Large intestine (tissue), 12 donors: ENCODE measurements at places on chromosomes 6 and 20. TPM values are rescaled to one million over a fixed set of nuclear protein-coding genes. Genes with fewer than 3 reads are reported as not detected.
A peak's percentile ranks its signal among the peaks of the same experiment; 100 is the strongest.

The CTCFL gene
- 0.03 TPM for polyA plus RNA-seq

The AKAP7 gene
- polyA plus RNA-seq: 53.1 TPM

The RAB22A gene
- polyA plus RNA-seq: 18.8 TPM

The VWA7 gene
- 10.1 TPM for polyA plus RNA-seq

The PFDN4 gene
- 42.2 TPM for polyA plus RNA-seq

The WASF1 gene
- 11.2 TPM for polyA plus RNA-seq

The TGM2 gene
- polyA plus RNA-seq: 334 TPM

The PMEPA1 gene
- 18.9 TPM for polyA plus RNA-seq

The KATNA1 gene
- 14.2 TPM for polyA plus RNA-seq

The RBM24 gene
- 3.6 TPM for polyA plus RNA-seq

The ADGRF1 gene
- 1.2 TPM for polyA plus RNA-seq

- DNase-seq: no peak
Observed at GRCh38 chr6:31750411-31751022, 10.7 kb downstream of the MSH5 start.

GRCh38 chr20:46324379-46324778 lies 16.1 kb upstream of the CDH22 start:
- no peak for DNase-seq

GRCh38 chr20:21099751-21100577 lies 6.2 kb downstream of the LINC00237 start:
- DNase-seq: peak; percentile 28

DNA sequence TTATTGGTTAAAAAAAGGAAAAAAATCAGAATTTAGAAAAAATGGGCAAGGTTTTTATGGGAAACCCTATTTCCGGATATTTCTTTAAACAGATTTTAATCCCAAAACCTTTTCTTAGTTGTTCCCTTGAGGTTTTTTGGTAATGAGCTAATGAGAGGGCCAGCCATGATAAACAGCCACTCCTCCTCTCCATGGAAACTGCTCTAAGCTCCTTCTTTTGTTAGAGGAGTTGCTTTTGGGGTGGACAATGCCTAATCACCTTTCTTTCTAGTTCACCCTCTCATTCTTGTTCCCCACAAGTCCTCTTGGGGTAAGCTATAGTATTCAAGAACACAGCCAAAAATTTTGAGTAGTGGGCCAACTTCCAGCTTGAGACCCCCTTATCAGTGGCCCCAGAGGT lies 105.0 kb upstream of the FAM184A start:
- no peak for DNase-seq

DNA sequence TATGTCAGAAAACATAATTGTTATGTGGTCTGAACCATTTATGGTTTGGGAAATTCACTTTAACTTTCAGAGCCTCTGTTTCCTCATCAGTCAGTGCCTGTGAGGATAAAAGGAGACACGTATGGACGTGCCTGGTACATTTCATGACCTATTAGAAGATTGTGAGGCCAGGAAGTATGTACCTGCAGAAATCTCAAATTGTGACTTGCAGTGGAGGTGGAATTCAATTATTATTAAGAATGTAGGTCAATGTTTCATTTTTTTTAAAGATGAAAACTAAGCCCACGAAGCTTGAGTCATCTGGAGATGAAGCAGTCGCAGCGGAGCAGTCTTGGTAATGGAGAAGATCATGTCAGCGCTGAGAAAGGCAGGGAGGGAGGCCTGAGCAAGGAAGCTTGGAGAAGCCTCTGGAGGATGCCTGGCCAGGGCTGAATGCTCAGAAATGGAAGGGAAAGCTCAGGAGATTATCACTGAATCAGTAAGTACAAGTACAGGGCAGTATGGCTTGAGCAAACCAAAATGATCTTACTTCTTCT lies 3.9 kb upstream of the DSE start:
- DNase-seq: no peak

DNA sequence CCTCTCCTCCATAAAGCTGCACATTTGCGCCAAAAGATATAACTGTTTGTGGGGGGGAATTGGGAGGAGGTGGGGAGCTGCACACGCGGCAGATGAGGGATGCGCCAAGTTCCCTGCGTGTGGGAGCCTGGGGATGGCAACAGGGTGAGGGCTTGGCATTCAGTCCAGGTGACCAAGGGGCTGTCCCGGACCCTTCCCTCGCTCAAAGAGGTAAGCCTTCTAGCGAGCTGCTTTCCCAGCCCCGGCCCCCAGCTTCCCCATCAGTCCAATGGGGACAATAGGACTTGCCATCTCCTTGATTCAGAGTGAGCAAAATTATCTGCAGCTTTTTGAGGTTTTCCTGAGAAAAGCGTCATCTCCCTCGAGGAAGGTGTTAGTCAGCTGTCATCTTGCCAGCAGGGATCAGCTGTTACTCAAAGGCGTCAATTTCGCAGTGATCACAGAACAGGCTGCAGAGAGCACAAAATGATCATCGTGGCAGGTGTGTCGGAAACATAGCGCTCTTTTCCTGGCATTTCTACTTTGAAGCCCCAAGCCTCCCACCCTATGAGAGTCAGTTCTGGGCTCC lies 21.3 kb downstream of the ZNF831 start:
- no peak for DNase-seq

DNA sequence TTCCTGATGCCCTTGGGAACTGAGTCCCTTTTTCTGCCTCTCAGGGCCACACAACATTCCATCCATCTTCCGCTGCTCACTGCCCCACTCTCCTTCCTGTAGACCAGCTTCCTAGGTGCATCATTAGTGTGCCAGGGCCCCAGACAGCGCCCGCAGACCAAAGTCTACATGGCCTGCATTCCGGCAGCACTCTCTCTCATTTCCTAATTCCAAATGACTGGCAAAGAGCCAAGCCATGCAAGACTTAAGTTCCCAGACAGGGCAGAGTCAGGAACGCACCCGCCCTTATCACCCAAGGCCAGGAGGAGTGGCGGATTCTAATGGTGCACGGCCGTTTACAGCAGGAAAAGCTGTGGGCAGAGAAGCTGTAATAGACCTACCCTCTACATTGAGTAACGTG lies 159.8 kb upstream of the ARID1B start:
- peak; percentile 96 for DNase-seq

DNA sequence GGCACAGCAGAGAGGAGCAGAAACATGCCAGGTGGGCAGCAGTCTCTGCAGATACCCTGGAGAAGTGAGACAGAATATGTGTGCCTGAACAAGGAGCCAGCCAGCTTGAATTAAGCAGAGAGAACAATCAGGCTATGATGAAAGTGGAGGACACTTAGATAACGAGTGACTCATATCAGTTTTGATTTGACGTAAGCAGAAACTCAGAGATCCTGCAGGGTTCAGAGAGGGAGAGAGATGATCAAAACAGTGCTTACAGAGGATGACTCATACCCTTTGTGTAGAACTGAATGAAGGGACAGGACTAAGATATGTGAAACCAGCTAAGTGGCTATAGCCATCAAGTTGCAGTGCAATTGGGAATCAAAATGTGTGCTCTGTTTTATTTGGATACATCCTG lies 300.7 kb downstream of the TENT5A start:
- no peak for DNase-seq

DNA sequence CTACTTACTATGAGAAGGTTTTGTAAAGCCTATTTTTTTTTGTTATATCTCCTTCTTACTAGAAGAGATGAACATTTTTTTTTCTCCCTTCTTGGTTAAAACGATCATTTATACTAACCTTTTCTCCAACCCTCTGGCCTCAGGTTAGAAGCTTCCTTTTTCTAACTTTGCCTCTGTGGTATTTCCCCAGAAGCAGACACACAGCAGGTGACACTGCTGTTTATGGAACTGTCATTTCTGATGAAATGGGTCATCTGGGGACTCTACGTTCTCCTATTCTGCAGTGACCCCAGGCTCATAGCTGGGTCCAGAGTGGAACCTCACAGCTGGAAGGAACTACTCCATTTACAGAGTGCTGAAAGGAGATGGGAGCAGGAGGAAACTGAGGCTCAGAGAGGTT lies 746.3 kb upstream of the CHD6 start:
- no peak for DNase-seq

GRCh38 chr20:31475472-31476293 lies 595 bp downstream of the REM1 start:
- DNase-seq: no peak

DNA sequence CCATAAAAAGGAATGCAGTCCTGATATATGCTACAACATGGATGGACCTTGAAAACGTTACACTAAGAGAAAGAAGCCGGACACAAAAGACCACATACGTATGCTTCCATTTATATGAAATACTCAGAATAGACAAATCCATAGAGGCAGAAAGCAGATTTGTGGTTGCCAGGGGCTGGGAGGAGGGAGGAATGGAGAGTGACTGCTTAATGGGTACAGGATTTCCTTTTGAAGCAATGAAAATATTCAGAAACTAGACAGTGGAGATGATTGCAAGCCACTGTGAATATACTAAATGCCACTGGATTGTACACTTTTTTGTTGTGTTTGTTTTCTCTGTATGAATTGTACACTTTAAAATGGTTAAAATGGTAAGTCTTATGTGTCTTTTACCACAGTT lies 29.4 kb upstream of the CDKN1A start:
- DNase-seq: no peak

- DNase-seq: no peak
Observed at GRCh38 chr20:25675161-25675560, 21.5 kb downstream of the ZNF337 start.

- DNase-seq: no peak
Observed at GRCh38 chr6:22583230-22583629, 13.9 kb downstream of the HDGFL1 start.

- DNase-seq: no peak
Observed at GRCh38 chr6:111844921-111845320, 28.3 kb downstream of the FYN start.
